ENCODE measurements at places on chromosomes 5 and 9.

- peak; percentile 34 for DNase-seq
Observed at GRCh38 chr5:140565780-140566095, 1.1 kb downstream of the SLC35A4 start.

DNA sequence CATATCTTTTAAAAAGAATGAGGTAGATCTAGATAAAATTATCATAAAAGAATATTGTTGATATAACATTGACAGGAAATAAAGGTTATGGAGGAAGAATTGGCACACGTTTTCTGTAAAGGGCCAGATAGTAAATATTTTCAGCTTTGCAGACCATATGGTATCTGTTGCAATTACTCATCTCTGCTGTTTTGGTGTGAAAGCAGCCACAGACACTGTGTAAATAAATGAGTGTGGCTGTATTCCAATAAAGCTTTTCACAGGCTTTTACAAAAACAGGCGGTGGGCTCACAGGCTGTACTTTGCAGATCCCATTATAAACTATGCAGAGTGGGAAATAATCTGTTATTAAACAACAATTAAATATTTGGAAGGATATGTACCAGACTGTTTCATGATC lies 87.4 kb downstream of the SGCD start:
- no peak for DNase-seq

DNA sequence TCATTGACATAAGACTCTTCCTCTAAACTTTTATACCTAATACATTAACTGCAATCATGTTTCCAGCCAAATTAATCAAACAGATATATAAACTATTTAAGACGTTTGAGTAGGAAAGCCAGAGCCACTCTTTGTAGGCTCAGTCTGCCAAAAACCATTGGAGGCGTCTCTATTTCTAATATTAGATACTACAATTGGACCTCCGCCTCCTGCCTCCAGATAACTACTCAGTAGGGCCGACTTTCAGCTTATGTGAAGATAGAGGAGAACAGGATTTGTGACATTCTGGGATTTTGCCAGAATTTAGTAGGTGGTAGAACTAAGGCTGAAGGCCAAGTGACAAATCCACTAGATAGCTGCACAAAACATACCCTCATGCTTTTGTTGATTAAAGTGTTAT lies 463.0 kb downstream of the CETN3 start:
- no peak for DNase-seq

GRCh38 chr5:135383803-135384495 lies 15.1 kb downstream of the MACROH2A1 start:
- DNase-seq = no peak

DNA sequence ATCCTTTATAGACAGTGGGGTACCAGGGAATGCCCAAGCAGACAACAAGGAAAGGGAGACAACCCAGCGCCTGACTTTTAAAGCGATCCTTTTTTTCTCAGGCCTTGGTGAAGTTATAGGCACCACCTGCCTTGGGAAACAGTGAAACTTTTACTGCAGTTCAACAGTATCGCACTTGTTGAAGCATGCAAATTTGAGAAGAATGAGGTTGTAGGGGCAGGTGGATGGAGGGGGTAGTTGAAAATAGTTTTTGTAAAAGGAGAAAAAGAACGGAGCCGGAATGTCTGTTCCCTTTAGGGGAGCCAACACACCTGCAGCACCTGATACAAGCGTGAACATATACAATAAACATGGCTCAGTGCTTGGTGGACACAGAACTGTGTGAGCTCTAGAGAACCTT lies 190.2 kb upstream of the NR3C1 start:
- no peak for DNase-seq

GRCh38 chr5:172870291-172870714 lies 36.3 kb downstream of the ERGIC1 start:
- peak; percentile 99 for DNase-seq

- no peak for DNase-seq
Observed at GRCh38 chr9:107266624-107267368, 16.3 kb upstream of the RAD23B start.

GRCh38 chr9:117720066-117720465 lies 15.9 kb downstream of the TLR4 start:
- no peak for DNase-seq

- DNase-seq = no peak
Observed at GRCh38 chr9:17414986-17415385, 163.9 kb upstream of the SH3GL2 start.

- peak; percentile 73 for DNase-seq
Observed at GRCh38 chr5:14445576-14446290, 135.9 kb upstream of the OTULINL start.

- DNase-seq = no peak
Observed at GRCh38 chr5:145511351-145511750, 323.8 kb downstream of the PRELID2 start.

- DNase-seq = no peak
Observed at GRCh38 chr5:143315929-143316328, 87.6 kb downstream of the NR3C1 start.

DNA sequence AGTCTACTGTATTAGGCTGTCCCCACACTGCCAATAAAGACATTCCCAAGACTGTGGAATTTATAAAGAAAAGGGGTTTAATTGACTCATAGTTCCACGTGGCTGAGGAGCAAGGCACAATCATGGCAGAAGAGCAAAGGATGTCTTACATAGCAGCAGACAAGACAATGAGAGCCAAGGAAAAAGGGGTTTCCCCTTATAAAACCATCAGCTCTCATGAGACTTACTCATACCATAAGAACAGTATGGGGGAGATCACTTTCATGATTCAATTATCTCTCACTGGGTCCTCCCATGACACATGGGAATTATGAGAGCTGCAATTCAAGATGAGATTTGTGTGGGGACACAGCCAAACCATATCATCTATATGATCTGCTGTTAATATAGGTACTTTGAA lies 14.8 kb upstream of the FSTL4 start:
- no peak for DNase-seq

DNA sequence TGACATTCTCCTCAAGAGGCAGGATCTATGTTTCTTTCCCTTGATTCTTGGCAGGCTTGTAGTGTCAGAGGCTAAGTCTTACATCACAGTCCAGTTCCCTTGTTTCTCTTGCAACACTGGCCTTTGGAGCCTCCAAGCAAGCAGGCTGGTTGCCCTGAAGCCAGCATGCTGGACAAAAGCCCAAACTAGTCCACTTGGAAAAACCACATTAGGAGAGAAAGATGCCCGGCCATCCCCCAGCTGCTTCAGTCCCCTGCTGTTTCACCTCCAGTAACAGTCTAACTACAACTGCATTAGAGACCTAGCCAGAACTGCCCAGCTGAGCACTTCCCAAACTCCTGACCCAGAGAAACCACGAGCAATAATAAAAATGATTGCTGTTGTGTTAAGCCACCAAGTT lies 87.6 kb downstream of the ADAMTS6 start:
- DNase-seq = peak; percentile 90

- no peak for DNase-seq
Observed at GRCh38 chr9:69253057-69253456, 72.0 kb upstream of the ENTREP1 start.

DNA sequence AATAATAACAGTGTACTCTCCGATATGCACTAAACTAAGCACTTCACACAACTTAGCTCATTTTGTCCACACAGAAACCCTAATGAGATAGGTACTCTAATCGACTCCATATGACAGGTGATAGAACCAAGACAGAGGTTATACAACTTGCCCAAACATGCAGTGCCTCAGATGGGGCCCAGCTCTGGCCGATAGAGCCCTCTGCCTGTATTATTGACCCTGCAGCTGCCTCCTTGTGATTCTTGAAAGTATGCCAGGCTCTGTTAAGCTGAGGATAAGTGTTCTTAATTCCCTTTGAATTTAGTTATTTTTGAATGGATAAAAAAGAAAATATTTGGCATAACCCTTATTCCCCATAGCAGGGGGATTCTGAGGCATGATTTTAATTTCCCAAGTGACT lies 78.5 kb downstream of the HMHB1 start:
- DNase-seq = no peak

DNA sequence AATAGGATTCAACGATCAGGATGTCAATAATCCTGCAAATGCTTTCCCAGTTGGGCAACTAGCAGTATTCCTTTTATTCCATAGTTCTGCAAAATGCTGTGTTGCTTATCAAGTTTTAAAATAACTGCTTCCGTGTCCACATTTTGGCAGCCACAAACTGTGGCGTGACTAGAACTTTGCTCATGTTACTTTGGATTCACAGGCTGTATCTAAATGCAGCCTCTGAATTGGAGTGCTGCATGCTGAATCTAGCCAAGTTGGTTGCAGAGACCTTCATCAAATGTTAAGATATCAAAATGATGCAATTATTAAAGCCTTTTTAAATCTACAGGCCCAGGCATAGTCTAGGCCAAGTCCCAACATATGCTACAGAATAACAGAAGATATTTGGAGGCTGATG lies 249.2 kb downstream of the NR2F1-AS1 start:
- DNase-seq = peak; percentile 84

DNA sequence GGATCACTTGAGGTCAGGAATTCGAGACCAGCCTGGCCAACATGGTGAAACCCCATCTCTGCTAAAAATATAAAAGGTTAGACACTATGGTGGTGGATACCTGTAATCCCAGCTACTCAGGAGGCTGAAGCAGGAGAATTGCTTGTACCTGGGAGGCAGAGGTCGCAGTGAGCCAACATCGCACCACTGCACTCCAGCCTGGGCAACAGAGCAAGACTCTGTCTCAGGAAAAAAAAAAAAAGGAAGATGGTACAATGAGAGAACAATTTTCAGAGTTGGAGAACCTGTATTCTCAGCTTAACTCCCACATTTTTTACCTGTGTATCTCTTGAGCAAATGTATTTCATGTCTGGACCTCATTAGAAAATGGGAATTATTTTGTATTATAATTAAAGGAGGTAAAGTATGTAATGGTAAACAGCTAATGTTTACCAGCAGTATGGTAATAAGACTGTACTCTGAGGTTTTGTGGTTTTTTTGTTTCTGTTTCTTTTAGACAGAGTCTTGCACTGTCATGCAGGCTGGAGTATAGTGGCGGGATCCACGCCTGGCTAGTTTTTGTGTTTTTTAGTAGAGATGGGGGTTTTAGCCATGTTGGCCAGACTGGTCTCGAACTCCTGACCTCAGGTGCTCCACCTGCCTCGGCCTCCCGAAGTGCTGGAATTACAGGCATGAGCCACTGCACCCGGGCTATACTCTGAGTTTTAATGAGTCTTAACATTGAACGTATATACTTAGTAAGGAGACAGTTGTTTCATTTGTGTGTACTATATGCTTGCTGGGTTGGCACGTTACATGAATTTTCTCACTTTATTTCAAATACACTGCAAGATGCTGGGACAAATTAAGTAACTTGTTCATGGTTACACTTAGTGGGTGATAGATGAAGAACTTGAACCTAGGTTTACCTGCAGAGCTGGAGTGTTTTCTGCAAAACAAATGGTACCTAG lies 16.2 kb downstream of the UHRF2 start:
- no peak for DNase-seq

Measured in cardiac fibroblast (primary cell).